Kidney (tissue), 22 donors: ENCODE measurements at places on chromosomes 4 and X. TPM values are rescaled to one million over a fixed set of nuclear protein-coding genes. Genes with fewer than 3 reads are reported as not detected.

NCAPG gene
- total RNA-seq = 0.91 TPM

TEX11 gene
- total RNA-seq = 0.28 TPM

MAGEA8 gene
- not detected for total RNA-seq

LRAT gene
- 0.72 TPM for total RNA-seq

SUPT20HL1 gene
- not detected for total RNA-seq

ZNF718 gene
- total RNA-seq = 10.3 TPM

DNA sequence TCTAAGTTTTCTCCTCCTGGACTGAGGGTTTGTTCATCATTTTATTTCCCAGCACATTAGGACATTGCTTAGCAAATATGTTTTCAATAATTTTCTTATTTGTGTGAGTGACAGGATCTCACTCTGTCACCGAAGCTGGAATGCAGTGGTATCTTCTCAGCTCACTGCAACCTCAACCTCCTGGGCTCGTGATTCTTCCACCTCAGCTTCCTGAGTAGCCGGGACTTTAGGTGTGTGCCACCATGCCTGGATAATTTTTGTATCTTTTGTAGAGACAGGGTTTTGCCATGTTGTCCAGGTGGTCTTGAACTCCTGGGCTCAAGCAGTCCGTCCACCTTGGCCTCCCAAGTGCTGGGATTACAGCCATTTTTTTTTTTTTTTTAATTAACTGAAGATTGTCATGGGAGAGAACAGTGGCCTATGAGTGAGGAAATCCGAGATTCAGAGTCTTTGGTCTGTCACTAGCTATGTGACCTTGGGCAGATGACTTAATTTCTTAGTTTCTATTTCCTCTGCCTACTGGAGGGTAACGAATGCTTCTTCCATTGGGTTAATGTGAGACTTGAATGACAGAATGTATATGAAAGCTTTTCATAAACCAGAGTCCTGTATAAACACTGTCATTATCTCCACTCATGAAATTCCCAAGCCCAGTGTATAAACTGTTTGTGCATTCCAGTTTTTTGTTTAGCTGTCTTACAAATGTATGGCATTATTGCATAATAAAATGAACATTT is 23.9 kb downstream of the MOB1B start:
- no peak for DNase-seq

GRCh38 chrX:5549512-5549911 is 679.2 kb downstream of the NLGN4X start:
- peak; percentile 57 for DNase-seq

DNA sequence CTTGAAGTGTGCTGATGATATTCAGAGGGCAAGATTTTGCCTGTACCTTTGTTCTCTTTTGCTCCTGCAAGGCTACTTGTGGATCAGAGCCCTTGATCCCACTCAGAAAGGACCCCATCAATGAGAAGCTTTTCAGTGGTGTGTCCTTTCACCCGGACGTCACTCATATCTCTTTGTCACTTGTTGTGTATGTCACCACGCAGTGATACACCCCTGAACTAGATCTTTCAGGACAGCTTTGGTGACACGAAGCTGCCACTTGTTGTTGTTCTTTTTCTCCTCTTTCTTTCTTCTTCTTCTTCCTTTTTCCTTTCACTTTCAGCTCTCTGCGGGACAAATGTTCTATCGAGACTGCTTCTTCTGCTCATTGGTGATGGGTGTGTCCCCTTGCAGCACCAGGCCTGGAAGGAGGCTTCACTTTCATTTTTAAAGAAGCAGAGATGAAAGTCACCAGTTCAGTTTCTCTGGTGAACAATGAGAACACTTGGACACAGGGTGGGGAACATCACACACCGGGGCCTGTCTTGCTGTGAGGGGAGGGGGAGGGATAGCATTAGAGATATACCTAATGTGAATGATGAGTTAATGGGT is 83.6 kb downstream of the NBDY start:
- DNase-seq = no peak

- DNase-seq = no peak
Observed at GRCh38 chr4:26010304-26010703, 96.3 kb downstream of the SMIM20 start.

DNA sequence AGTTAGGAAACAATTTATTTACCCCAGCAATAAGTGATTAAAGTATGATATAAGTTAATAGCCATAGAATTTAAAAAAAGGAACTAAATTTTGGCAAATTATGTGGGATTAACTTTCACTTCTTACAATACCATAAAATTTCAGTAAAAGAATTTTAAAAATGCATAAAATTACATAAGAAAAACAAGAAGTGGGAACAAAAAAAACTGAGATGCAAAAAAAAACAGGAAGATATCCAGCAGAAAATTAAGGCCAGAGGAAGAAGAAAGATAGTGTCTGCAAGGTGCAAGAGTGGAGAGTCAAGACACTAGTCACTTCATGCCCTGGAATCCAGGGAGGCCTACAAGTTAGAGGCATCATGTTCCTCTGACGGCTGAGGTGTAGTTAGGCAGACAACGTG is 184.2 kb downstream of the GASK1B start:
- DNase-seq = no peak

DNA sequence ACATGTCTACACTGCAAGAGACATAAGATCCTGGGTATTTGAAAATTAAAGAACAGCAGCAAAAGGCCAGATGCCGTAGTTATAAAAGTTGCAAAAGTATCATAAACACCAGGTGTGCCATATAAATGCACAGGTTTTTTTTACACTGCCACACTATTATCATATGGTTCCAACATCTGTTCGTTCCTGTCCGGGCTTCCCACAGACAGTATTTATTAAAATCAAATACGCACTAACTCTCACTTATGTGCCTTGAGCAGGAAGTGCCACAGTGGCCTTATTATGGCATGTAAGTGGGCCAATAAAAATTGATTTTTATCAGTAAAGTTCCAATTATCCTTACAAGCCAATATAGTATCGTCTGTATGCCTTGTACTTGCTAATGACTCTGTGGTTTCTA is 873.2 kb downstream of the RPA4 start:
- no peak for DNase-seq

- peak; percentile 70 for DNase-seq
Observed at GRCh38 chr4:88457307-88458103, 586 bp downstream of the HERC5 start.

DNA sequence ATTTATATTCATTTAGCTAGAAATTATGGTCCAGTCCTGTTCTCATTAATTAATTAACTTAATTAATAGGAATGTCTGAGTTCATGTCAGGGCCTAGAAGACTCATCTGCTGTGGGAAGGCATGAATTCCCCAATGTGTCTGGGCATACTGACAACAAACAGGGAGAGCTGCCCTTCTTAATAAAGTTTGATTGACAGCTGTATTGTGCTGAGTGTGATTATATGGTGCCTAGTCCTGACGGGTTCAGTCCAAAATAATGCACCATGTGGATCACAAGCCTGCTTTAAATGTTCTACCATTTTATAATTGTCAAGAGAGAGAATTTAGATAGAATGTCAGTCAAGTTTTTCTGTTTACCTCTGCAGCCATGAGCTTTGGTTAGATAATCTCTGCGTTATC is 34.6 kb downstream of the ANXA10 start:
- DNase-seq = no peak

GRCh38 chr4:13859423-13859822 is 231.9 kb upstream of the BOD1L1 start:
- no peak for DNase-seq

DNA sequence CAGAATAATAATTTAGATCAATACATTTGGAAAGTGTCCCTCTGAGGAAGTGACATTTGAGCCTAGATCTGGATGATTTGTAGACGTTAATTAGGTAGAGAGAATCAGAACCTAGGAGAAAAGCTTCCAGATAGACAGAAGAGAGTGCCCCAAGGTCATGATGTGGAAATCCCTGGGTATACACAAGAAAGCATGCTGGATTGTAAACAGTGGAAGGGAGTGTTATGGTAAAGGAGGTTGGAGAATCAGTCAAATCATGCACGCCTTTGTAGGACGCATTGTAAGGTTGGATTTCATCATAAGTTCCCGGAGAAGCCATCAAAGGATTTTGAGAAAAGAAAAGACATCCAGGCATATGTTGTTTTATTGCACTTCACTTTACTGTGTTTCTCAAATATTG is 156.3 kb downstream of the PARM1 start:
- DNase-seq = no peak

DNA sequence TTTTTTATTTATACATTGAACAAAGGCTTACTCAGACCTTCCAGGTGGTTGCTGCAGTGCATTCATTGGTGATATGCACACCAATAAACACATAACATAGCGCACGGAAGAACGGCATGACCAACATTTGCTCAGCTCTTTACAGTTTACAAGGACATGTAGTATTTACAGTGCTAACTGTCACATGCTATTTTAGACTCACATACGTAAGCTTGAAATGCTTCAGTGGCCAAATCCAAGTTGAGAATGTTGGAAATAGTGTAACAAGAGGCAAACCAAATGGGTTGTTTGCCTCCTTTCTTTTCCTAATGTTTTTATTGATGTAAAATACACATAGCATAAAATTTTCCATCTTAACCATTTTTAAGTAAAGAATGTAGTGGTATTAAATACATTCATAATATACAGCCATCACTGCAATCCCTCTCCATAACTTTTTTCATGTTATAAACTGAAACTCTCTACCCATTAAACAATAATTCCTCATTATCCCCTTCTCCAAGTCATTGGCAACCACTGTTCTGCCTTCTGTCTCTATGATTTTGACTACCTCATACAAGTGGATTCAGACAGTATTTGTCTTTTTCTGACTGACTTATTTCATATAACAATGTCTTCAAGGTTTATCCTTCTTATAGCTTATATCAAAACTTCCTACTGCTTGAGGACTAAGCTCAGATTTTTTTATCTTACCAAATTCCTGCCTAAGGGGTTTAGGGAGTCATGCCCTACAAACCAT is 1722.9 kb upstream of the AGA start:
- no peak for DNase-seq

DNA sequence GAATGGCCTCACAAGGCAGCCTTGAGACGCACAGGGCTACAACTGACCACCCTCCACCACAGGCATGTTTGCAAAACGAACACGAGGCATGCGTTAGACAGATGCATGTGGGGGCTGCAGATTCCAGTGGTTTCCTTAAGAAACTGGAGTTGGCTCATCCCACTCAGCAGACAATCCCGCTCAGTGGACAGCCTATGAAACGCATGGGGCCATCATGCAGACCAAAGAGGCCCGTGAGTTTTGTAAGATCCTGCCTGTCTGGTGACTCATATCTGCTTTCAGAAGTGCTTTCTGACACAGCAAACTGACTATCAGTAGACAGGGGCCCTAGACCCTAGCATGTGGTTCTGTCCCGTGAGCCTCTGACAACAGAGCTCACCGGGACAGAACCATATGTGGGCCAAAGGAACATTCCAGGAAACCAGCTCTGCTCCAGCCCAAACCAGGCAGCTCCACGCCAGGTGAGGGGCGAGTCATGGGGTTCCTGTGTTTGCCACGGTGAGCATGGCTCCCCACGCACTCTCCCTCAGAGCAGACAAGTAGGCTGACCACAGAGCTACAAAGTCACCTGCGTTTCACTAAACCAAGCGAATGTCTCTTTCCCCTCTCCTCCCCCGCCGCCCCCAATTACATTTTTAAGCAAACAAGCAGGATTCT is 74.4 kb downstream of the MTMR1 start:
- DNase-seq = no peak

DNA sequence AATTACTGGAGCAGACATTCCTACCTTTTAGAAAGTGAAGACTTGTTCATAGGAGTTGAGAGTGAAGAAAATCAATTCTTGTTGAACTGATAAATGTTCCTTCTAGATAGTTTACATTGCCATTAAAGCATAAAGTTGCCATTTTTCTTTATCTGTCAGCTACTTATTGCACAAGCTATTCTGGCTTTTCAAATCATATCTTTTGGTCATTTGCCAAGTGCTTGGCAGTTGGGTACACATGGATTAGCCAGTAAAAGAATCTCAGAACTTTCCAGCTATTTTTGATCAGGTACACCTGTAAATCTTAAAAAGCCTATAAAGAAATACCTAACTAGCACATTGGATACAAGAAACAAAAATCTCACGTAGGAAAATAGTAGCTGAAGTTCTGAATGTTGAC is 56.4 kb upstream of the PNPLA4 start:
- no peak for DNase-seq

GRCh38 chrX:117998171-117998570 is 118.4 kb downstream of the KLHL13 start:
- no peak for DNase-seq

- DNase-seq = no peak
Observed at GRCh38 chr4:6826781-6827508, 44.4 kb downstream of the KIAA0232 start.
